ENCODE measurements at places on chromosomes 2 and 18.
A peak's percentile ranks its signal among the peaks of the same experiment; 100 is the strongest.

DNA sequence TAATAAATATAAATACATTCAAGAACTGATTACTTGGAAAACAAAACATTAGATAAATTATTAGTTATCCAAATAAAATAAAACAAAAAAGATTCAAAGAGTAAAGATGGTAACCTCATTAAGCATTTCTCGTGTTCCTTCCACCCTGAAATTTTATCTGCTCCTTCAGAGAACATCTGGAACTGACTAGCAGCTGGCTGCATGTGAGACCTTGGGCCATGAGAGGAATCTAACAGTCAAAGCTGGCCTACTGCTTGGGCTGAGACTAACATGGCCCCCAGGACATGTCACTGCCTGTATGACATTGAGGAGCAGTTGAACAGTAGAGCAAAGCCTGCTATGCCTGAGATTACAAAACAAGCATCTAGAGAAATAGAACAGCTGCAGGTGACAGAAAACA is 208.5 kb upstream of the ZSWIM2 start:
- DNase-seq, result no peak

- DNase-seq, result no peak
Observed at GRCh38 chr2:214985619-214986018, 152.8 kb downstream of the ABCA12 start.

GRCh38 chr2:107775791-107776190 is 50.9 kb upstream of the RGPD4 start:
- DNase-seq, result no peak

GRCh38 chr2:104249629-104250028 is 604.3 kb upstream of the POU3F3 start:
- DNase-seq, result no peak

- DNase-seq, result no peak
Observed at GRCh38 chr18:74114116-74114515, 33.5 kb downstream of the FBXO15 start.

GRCh38 chr18:31484461-31484860 is 13.5 kb upstream of the DSG2 start:
- no peak for DNase-seq

GRCh38 chr18:63322908-63323634 is 3.5 kb upstream of the BCL2 start:
- DNase-seq, result no peak

DNA sequence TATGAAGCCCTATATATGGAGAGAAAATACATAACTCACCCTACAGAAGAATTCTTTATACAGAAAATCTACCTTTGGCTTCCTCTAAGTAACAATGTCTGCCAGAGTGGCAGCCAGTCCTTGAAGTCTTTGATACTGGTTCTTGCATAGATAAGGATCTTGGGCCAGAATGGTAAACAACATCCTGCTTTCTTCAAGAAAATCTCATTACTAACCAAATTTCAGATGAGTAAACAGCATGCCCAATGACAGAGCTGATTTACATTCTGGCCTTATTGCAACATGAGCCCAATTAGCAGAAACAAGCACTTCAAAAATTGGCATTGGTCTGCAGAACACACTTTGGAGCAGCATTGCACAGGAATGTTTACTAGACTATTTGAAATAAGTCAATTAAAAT is 336.5 kb upstream of the ST6GAL2 start:
- DNase-seq, result no peak

- DNase-seq, result no peak
Observed at GRCh38 chr2:3827673-3828575, 124.5 kb downstream of the DCDC2C start.

DNA sequence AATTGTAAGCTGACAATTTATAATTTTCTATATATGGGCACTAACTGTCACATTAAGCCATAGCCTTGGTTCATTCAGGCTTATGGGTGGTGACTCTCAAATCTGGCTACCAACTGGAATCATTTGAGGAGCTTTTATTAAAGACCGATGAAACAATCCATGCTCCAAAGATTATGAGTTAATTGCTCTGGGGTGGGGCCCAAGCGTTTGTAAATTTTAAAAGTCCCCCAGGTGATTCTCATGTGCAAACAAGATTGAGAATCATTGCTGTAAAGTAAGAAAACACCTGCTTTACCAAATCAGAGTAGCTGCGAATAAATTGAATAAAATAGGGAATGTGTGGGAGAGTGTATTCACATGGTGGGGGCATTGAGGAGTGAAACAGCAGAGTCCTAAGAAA is 76.1 kb upstream of the RAB27B start:
- no peak for DNase-seq

DNA sequence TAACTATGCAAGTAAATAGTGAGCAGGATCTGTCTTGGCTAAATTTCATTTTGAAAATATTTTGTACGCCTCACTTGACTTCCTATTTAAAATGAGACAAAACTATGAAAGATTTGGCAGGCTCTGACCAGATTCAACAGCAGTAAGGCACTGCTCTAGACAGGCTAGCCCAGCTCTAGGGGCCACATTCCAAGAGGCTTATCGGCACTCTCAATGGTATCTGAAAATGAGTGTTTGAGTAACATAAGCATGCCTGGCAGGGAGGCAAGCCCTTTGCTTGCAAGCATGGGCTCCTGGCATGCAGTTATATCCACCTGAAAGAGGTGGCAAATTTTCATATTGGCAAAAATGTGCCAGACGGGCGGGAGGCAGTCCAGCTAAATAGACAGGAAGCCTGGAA is 10.5 kb downstream of the CAPN13 start:
- no peak for DNase-seq

DNA sequence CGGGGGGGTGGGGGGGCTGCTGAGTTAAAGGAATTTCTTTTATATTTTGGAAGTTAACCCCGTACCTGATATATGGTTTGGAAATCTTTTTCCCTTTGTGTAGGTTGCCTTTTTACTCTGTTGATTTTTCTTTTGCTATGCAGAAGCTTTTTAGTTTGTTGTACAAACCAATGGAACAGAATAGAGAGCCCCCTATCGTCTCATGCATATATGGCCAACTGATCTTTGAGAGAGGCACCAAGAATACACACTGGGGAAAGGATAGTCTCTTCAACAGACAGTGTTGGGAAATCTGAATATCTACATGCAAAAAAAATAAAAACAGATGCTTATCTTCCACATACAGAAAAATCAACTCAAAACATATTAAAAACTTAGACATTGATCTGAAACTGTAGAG is 647.8 kb upstream of the KLHL29 start:
- no peak for DNase-seq

GRCh38 chr2:135822855-135823254 is 14.1 kb downstream of the LCT start:
- no peak for DNase-seq

GRCh38 chr18:48790869-48791635 is 159.7 kb downstream of the SMAD7 start:
- peak; percentile 84 for DNase-seq

DNA sequence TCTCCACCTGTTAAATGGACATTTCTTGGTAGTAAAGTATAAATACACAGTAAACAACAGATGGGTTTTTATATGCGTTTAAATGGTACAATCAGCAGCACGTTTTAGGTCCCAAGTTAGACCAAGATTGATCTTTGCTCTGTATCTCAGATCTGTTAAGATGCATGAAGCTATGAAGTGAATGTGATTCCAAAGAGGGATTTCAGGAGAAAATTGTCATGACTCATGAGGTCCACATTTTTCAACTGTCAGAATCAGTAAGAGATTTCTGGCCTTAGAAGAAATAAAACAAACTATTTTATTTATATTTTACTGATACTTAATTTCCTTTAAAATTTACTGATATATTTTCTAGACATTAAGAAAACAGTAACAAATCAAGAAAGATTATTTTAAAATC is 142.7 kb downstream of the EML6 start:
- no peak for DNase-seq

GRCh38 chr2:236352761-236353593 is 88.8 kb upstream of the ASB18 start:
- DNase-seq, result no peak

DNA sequence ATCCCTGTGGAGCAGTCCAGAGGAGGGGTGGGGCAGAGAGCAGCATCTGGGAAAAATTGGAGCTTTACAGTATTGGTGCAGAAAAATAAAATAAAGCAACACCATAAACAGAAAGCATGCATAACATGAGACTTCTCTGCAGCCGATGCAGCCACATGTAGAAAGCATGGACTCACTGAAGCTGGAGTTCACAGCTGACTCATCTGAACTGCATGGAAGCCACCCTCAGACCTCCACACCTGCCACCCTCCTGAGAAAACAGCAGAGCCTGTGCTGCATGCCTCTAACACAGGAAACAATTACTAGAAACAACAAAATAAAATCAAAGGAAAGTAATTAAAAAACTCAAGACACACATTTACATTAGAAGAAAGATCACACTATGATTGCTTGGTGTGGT is 169.4 kb upstream of the ALKAL2 start:
- DNase-seq, result no peak

DNA sequence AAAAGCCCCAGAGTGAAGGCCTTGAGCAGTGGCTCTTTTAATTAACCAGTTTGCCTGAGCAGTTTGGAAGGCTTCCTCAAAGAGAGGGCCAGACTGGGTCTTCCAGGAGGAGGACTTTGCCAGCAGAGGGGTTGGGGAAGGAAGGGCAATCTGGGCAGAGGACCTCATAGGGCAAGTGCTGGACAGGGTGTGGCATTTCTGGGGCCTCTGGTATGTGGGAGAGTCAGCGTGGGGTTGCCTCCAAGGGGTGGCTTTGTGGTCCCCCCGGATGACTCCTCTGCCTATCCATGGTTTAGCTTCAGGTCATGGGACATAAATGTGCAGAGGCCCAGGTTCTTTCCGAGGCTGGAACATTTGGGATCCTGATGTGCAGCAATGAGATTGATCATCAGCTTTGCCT is 12.6 kb downstream of the GLI2 start:
- DNase-seq, result no peak

DNA sequence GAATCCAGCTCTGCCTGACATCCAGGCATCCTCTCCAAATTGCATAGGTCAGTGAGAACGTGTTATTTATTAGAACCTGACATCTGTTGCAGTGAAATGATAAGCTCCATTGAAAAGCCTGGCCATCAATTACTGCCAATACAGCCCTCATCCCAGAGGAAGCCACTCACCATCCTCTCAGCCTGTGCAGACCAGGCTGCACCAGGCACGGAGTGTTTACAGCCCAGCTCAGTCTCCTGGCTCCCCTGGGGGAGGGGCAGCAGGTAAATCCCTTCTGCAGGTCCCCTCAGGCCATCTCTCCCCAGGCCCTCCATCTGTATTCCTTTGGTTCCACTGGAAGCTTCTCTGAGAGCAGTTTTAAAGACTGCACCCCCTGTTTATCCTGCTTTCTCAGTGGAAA is 82.6 kb upstream of the FOSL2 start:
- no peak for DNase-seq

DNA sequence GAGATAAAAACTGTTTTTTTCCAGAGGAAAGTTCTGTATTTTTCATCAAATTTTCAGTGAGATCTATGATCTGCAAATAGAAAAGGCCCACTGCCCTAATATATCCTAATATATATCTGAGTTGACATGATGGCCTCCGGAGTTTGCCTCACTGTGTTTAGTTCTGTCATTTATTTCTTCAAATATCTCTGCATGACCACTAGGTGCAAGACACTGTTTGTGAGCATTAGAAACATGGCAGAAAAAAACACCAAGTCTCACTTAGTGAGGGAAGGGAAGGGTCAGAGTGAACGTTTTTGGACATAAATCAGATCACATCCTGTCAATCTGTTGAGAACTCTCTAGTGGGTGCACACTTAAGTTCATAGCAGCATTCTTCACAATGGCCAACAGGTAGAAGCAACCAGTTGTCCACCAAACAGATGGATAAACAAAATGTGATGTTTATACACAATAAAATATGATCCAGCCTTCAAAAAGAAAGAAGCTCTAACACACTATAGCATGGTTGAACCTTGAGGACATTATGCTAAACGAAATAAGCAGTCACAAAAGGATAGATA is 53.4 kb downstream of the SPIRE1 start:
- no peak for DNase-seq

DNA sequence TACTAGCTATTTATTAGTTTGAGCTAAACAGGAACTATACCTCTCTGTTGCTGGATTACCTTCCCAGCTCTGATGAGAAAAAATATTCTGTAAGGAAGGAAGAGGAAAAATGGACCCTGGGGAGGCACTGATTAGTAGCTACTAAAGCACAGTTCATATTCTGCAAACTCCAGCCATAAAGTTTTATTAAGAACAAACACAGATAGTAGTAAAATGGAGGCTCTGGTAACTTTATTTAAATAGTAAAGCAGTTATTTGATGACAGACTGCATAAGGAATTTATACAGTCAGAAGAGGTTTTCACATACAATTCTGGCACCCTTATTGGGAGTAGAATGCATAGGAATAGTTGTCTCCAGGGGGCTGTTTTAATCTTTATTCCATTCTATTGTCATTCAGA is 84.1 kb downstream of the XIRP2 start:
- no peak for DNase-seq

GRCh38 chr18:35653392-35654135 is 72.0 kb downstream of the GALNT1 start:
- no peak for DNase-seq

- DNase-seq, result no peak
Observed at GRCh38 chr18:45957100-45957499, 10.0 kb downstream of the EPG5 start.

DNA sequence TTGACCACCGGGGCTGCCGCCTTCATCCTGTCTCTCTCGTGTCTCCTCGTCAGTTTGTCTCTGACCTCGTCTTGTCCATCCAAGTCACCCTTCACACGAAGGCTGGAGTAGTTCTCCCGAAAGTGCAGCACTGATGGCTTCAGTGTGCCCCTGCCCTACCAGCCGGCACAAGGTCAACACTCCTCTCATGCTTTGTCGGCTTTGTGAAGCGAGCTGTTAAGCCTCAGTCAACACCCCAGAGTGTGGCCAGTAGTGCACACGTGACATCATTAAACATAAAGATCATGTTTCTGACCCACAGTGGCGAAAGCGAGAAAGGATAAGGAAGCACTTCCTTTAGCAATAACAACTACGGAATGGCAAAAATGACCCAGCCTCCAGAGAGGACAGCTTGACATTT is 23.2 kb downstream of the ACKR3 start:
- DNase-seq, result no peak

DNA sequence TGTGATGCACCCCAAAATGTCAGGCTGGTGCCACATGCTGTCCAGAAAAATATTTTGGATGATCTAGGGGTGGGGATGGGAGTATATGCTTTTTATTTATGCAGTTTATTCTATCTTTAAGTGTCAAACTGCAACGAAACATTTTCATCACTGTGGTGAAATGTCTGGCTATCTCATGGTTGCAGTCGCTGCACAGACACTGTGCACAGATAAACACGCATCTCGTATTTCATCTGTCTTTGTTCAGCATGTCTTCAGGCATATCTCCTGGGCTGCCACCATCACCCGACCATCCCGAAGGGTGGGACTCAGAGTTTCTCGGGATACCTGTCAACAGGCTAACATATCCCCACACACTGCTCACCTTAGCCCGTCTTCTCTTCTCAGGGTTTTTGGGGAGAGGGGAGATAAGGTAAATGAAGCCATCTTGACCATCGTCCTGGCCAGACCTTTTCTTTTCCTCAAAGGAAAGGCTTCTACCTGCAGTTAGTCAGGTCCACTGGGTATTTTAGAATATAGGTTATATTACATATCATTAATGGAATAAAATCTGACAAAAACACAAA is 80.7 kb upstream of the NABP1 start:
- DNase-seq, result no peak
